ENCODE measurements at places on chromosomes 3 and 15.

- H3K36me3 ChIP-seq = no peaks in the 10 kb centered on the region
- peaks cover 4% of the 10 kb centered on the region for H3K27me3 ChIP-seq
- H3K4me3 ChIP-seq = no peak overlapping the region
- DNase-seq = no peak
- H3K27ac ChIP-seq = no peak overlapping the region
Measured at GRCh38 chr3:11915621-11916424, 69.1 kb upstream of the TAMM41 start.

DNA sequence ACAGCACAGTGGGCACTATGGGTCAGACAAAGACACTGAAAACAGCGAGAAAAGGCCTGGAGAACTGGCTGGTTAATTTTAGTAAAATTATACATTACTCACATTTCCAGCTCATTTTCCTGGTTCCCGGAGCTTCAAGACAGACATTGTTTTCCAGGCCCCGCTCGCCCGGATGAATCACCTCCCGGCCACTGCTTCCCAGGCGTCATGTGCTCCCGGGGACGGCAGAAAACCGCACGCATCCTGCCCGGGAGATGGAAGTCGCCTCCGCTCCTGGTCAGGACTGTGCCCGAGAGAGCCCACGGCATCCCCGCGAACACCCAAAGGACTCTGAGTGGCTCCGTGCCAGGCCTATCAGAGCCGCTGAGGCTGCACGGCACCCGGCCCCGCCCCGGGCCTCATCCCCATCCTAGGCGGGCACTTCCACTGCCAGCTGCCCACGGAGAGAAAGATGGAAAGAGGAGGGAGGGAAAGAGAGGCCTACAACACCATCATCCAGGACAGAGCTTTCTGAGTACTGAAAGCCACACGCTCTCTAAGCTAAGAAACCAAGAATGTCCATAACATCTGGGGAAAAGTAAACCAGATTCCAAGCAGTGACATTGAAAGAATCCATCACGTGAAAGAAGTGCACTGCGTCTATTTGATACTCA, 75.1 kb downstream of the VGLL4 start:
- H3K4me3 ChIP-seq = no peak overlapping the region
- no peak overlapping the region for H3K27ac ChIP-seq
- no peak for DNase-seq
- peaks cover 53% of the 10 kb centered on the region for H3K36me3 ChIP-seq
- H3K4me1 ChIP-seq = peaks cover 8% of the 10 kb centered on the region

DNA sequence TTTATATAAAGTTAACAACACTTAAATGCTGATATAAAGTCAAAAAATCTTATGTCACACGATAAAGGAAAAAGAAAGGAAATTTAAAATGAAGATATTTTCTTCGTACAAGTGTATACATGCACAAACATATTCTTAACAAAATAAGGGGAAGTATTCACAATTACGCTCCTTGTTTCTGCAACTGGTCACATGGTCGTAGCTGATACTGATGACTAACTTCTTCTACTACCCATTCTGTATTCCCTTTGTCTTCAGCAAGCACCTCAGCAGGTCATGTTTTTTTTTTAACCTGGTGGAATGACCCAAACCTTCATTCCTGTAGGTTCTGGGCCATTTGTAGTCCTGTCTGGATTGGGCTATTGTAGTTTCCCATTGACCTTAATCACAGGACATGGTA, 30.0 kb upstream of the CMTM8 start:
- H3K27ac ChIP-seq = no peak overlapping the region
- H3K4me1 ChIP-seq = no peaks in the 10 kb centered on the region
- no peaks in the 10 kb centered on the region for H3K36me3 ChIP-seq
- no peak overlapping the region for H3K4me3 ChIP-seq
- DNase-seq = peak; percentile 67

- no peak for DNase-seq
- no peaks in the 10 kb centered on the region for H3K27me3 ChIP-seq
- H3K36me3 ChIP-seq = no peaks in the 10 kb centered on the region
- H3K4me1 ChIP-seq = peaks cover 51% of the 10 kb centered on the region
- H3K4me3 ChIP-seq = no peak overlapping the region
Measured at GRCh38 chr3:39280571-39280970, 735 bp upstream of the CX3CR1 start.

DNA sequence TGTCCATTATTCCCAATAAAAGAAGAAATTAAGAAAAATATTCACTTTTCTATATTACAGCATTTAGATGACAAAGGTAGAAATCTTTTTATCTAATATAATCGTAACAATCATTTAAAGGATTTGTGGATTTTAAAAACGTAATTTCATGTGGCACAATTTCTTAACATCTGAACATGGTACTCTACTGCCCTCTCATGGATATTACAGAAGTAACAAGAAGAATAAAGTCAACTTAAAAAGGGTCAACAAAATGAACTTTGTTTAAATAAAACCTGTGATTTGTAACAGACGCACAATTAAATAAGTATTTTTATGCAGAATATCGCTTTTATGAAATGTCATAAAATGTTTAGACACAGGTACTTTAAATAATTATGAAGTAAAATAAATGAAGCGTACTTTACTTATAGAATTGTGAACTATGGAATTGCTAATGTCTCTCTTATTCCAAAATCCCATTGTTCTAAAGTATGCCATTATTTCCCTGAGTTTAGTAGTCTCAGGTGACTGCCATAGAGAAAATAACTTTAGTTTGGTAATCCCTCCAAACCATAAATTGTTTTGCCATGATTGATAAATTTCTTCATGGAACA, 366.8 kb upstream of the ZNF385D start:
- no peaks in the 10 kb centered on the region for H3K36me3 ChIP-seq
- no peak overlapping the region for H3K27ac ChIP-seq
- H3K4me3 ChIP-seq = no peak overlapping the region
- peak; percentile 60 for DNase-seq

- H3K4me3 ChIP-seq = no peak overlapping the region
- H3K27ac ChIP-seq = no peak overlapping the region
- no peak for DNase-seq
- no peaks in the 10 kb centered on the region for H3K4me1 ChIP-seq
- H3K27me3 ChIP-seq = no peaks in the 10 kb centered on the region
Measured at GRCh38 chr3:5741017-5741416, 553.5 kb downstream of the EDEM1 start.

GRCh38 chr3:117721866-117722265, 1012.3 kb downstream of the TUSC7 start:
- no peak overlapping the region for H3K27ac ChIP-seq
- DNase-seq = no peak
- H3K4me1 ChIP-seq = no peaks in the 10 kb centered on the region

DNA sequence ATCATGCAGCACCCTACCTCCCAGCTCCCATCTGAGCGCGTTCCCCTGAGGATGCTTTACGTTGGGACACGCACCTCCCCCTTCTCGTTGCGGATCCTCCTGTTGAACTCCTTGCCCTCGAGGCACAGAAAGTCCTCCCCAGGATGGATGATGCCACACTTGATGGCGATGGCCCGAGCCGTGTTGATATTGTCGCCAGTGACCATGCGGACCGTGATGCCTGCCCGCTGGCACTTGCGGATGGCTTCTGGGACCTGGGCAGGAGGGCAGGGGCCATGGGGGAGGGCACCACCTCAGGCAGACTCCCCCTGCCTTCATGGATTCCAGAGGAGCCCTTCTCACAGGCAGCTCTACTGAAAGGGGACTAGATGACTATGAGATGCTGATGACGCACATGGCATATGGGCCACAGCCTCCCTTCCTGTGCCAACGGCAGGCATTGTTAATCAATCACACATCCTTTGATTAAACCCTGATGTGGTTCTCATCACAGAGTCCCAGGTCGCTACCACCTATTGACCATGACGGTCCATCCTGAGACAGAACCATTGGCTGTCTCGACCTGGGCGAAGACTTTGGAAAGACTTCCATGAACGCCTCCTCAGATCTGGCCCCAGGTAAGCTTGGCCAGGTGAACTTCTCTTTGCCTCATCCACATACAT, 29.5 kb upstream of the SEC13 start:
- H3K36me3 ChIP-seq = no peaks in the 10 kb centered on the region
- no peak overlapping the region for H3K4me3 ChIP-seq
- no peak for DNase-seq
- no peaks in the 10 kb centered on the region for H3K27me3 ChIP-seq

DNA sequence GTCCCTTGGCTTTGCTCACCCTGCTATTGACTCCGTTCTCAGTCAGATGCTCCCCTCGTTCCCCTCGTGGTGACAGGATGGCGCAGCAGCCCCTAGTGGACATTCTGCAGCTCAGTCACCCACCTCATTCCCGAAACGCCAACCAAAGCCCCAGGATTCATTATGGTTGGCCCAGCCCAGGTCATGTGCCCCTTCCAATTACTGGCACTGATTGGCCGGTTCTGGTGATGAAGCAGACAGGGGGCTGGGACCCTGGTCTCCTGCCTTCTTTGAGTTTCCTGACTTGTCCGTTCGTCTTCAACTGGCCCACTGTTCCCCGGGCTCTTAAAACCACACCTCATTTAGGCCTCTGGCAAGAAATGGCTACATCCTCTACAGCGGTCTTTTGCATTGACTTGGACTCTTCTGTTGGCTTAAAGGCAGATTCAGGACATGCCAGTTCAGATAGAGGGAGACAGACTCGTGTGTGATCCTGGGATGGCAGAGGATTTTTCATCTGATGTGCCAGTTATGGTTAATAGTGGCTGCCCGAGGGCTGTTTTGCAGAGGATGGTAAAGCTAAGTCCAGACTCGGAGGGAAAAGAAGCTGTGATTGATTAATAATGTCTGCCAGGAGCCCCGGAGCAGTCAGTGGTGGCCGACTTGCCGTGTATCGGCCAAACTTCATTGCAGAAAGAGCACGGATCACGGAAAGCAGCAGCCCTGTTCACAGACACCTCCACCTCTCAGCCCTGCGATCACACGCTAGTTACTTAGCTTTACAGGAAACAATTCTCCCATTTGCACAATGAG, 37.8 kb downstream of the LSM3 start:
- H3K4me1 ChIP-seq = no peaks in the 10 kb centered on the region
- no peak overlapping the region for H3K27ac ChIP-seq
- H3K36me3 ChIP-seq = no peaks in the 10 kb centered on the region

DNA sequence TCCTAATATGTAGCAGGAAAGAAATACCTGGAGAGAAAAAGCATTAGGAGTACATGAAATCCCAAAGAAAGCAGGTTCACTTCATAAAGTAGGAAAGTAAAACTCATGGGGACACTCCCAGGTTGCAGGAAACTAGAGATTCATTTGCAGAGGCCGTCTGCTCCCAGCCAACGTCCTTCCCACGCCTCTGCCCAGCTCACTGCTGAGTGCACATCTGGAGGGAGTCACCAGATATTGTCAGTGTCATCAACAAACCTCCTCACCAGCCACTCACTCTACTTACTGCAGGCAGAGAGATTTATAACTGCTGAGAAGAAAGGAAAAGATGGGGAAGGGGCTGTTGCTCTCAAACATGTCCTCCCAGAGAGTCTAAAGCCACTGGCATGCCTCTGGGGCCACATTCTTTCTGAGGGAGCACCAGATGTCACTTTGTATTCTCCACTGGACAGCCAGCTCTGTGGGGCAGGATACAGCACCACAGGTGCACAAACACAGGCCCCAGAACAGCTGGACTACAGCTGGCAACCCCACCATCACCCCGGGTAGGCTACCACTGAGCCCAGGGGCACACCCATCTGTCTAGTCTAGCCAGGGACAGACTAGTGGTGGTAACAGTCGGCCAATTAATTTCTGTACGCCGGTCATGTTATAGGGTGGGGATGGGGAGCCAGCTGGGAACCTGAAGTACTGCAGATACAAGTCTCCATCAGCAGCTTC, 64.5 kb downstream of the NPTN start:
- DNase-seq = no peak
- H3K4me1 ChIP-seq = peaks cover 14% of the 10 kb centered on the region
- no peak overlapping the region for H3K27ac ChIP-seq
- H3K36me3 ChIP-seq = peaks cover 16% of the 10 kb centered on the region
- no peaks in the 10 kb centered on the region for H3K27me3 ChIP-seq

- no peaks in the 10 kb centered on the region for H3K36me3 ChIP-seq
- no peak overlapping the region for H3K27ac ChIP-seq
- no peak overlapping the region for H3K4me3 ChIP-seq
- no peaks in the 10 kb centered on the region for H3K27me3 ChIP-seq
- DNase-seq = no peak
- no peaks in the 10 kb centered on the region for H3K4me1 ChIP-seq
Measured at GRCh38 chr15:37199545-37199944, 99.2 kb upstream of the MEIS2 start.

GRCh38 chr3:13013994-13014754, 59.1 kb downstream of the IQSEC1 start:
- H3K4me1 ChIP-seq = peaks cover 90% of the 10 kb centered on the region

GRCh38 chr15:98403169-98403568, 245.2 kb upstream of the IGF1R start:
- H3K36me3 ChIP-seq = no peaks in the 10 kb centered on the region
- no peaks in the 10 kb centered on the region for H3K27me3 ChIP-seq

GRCh38 chr3:116005404-116005803, 382.1 kb downstream of the GAP43 start:
- H3K27ac ChIP-seq = no peak overlapping the region
- no peaks in the 10 kb centered on the region for H3K27me3 ChIP-seq
- no peaks in the 10 kb centered on the region for H3K36me3 ChIP-seq
- H3K4me1 ChIP-seq = no peaks in the 10 kb centered on the region
- no peak for DNase-seq
- no peak overlapping the region for H3K4me3 ChIP-seq

DNA sequence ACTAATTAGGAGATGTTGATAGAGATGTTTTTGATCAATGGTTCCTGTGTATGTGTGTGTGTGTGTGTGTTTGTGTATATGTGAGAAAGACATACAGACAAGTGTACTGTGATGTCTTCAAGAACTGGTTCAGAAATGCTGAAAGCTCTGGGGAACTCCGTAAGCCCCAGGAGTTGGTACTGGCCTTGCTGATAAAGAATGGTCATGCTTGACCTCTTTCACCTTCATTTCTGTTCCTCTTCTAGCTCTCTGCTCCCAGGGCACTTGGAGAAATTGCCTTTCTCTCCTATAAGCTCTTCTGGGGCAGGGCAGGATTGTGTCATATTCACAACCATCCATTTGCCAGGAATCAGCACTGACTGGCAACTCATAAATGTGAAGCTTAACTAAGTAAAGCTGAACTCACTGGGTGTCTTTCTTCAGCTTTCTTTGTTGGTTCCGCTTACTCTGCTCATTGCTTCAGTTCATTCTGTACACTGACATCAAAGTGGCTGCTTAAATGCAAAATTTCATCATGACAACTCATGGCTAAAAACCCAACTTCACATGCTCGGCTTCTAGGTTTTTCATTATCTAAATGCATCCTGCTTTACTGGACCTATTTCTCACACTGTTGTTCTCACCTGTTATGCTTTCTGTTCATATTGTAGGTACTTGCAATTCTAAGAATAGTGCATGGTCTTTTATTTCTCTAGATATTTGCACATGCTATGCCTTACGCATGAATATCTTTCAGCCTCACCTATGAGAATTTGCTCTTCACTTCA, 162.1 kb upstream of the LYSMD4 start:
- H3K4me1 ChIP-seq = no peaks in the 10 kb centered on the region
- DNase-seq = no peak
- no peaks in the 10 kb centered on the region for H3K36me3 ChIP-seq
- H3K27ac ChIP-seq = no peak overlapping the region

GRCh38 chr15:68790242-68790575, 30.5 kb downstream of the ANP32A start:
- H3K4me1 ChIP-seq = peaks cover 94% of the 10 kb centered on the region
- DNase-seq = no peak
- peak overlapping the region; percentile 78 for H3K27ac ChIP-seq
- peaks cover 2% of the 10 kb centered on the region for H3K36me3 ChIP-seq
- H3K27me3 ChIP-seq = no peaks in the 10 kb centered on the region

Measured in common myeloid progenitor, CD34-positive (primary cell).